Right ventricle myocardium inferior (tissue), 1 donor: ENCODE measurements at places on chromosomes 12 and 14. TPM values are rescaled to one million over a fixed set of nuclear protein-coding genes. Genes with fewer than 3 reads are reported as not detected.
A peak's percentile ranks its signal among the peaks of the same experiment; 100 is the strongest.

DNA sequence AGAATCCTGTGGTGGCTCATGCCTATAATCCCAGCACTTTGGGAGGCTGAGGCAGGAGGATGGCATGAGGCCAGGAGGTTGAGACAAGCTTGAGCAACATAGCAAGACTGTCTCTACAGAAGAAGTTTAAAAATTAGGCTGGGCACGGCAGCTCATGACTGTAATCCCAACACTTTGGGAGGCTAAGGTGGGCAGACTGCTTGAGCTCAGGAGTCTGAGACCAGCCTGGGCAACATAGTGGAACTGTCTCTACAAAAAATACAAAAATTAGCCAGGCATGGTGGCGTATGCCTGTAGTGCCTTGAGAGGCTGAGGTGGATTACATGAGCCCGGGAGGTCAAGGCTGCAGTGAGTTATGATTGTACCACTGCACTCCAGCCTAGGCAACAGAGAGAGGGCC, 998 bp upstream of the CYP27B1 start:
- no peak for DNase-seq

ASPG gene
- total RNA-seq: 27.5 TPM

DNA sequence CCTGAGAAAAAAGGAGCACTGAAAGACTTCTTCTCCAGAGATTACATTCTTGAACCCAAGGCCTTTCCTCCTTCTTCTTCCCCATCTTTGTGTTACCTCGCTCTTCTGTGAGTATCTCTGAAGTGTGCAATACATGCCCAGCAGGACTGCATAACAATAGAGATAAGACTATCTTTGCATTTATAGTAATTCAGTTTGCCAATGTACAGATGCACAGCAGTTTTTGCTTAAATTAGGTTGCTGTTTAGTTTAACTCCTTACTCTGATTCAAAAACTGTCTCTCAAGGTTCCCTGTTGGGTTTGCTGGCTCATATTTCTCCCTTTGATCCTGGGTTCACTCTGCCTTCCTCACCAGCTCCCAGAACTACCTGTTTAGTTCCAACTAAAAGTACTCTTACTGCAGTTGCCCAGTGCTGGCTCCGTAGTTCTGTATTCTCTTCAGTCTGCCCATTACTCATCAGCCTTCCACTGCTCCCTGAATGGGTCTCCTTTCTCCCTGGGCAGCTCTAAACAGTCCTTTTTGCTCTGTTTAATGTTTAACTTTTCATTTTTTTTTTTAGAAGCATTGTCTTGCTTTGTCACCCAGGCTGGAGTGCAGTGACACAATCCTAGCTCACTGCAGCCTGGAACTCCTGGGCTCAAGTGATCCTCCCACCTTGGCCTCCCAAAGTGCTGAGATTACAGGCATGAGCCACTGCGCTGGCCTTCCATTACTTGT, 180.6 kb upstream of the CAND1 start:
- no peak for DNase-seq

GRCh38 chr14:71236487-71236886, 329.2 kb downstream of the PCNX1 start:
- DNase-seq: no peak

OAS2 gene
- total RNA-seq: 5.0 TPM

GLS2 gene
- total RNA-seq: 0.76 TPM

- peak; percentile 48 for DNase-seq
These were observed 212.2 kb downstream of the KIF26A start for GRCh38 chr14:104350463-104351185.

- DNase-seq: no peak
These were observed 13.3 kb downstream of the SLC15A4 start for GRCh38 chr12:128810182-128811127.

DNA sequence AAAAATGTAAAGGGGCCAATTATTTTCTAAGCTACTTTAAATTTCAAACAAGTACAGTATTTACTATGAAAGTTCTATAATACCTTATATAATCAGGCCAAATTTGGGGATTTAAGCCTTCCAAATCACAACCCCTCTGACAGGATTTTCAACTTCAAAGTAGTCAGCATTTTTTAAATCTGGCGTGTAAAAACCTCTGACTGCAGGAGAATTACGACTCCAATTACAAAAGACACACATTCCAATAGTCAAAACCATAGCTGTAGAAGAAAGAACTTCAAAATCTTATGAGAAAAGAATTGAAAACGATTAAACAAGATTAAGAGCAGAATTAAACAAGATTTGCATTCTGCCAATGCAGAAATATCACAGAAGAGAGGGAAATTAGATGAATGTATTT, 12.7 kb downstream of the OSBPL8 start:
- no peak for DNase-seq

DNA sequence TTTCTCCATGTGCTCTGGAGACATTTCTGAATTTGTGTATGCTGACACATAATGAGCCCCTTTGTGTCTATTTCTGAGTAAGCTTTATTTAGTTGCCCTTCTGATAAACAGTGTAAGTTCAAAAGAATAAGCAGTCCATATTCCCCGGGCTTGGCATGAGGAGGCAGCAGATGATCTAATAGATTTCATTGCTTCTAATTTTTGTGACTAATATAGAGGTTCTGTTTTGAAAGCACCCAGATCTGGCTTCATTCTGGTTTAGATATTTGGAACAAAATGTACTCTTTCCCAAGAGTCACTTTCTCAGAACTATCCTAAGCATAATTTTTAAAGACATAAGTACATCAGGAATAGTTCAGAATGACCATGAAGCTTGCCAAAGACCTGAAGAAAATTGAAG, 290.9 kb downstream of the BTG1 start:
- DNase-seq: no peak

GRCh38 chr12:12572659-12573058, 10.0 kb upstream of the DUSP16 start:
- no peak for DNase-seq

PAPLN gene
- 2.5 TPM for total RNA-seq

DNA sequence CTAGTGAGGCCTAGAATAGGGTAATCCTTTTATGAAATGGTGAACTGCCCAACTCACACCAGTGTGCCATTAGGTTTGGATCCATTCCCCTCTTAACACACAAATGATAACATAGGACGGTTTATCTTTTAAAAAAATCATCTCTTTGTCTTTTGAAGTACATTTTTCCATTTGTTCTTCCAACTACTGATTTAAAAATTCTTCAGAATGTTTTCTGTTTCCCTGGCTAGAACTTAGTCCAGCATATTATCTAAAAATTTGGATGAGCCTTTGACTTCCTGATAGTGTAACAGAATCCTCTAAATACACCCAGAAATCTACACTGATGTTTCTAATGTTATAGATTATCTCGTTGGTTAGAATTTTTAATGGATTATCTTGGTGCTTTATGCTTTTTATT, 249.7 kb upstream of the NPAS3 start:
- DNase-seq: no peak

DIO3 gene
- 0.24 TPM for total RNA-seq

GRCh38 chr14:103001226-103001625, 56.1 kb downstream of the CDC42BPB start:
- peak; percentile 66 for DNase-seq

TMEM119 gene
- total RNA-seq: 1.3 TPM

TAS2R8 gene
- not detected for total RNA-seq

DNA sequence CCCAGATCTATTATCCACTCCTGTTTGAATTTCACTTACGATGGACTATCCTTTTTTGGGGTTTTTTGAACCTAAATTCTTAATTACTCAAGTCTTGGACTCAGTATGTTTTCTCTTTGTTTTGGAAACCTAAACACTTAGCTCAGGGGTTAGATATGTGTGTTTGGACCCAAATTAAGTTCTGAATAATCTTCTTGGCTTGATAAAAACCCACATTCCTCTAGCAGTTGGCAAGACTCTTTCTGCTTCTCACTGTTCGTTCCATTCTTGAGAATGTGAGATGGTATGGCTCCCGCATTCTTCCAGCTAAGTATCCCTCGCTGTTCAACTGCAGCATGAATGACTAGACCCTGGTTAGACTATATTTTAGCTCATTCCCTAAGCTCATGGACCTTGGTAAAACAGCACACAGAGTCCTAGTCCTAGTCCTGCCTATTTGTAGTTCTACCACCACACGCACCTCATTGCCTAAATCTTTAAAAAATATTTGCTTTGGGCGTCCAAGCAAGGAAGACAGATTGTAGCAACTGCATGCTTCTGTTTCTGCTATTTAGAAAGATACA, 860.0 kb downstream of the RPS29 start:
- no peak for DNase-seq

GRCh38 chr14:102873546-102874061, 48.9 kb upstream of the AMN start:
- DNase-seq: no peak

DNA sequence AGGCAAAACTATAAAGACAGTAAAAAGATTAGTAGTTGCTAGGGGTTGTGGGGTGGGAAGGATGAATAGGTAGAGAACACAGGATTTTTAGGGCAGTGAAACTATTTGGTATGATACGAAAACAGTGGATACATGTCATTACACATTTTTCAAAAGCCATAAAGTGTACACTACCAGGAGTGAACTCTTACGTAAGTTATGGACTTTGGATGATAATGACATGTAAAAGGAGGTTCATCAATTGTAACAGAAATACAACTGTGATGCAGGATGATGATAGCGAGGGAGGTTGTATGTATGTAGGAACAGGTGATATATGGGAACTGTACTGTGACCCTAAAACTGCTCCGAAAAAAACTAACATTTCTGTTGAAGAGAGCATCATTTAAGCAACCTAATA, 15.1 kb upstream of the FGF6 start:
- no peak for DNase-seq

GRCh38 chr12:8840321-8840720, 17.9 kb downstream of the A2ML1 start:
- no peak for DNase-seq

GRCh38 chr12:113067987-113068935, 11.7 kb downstream of the DTX1 start:
- no peak for DNase-seq

PTCSC3 gene
- not detected for total RNA-seq
